ENCODE measurements at places on chromosomes 2 and 18.

DNA sequence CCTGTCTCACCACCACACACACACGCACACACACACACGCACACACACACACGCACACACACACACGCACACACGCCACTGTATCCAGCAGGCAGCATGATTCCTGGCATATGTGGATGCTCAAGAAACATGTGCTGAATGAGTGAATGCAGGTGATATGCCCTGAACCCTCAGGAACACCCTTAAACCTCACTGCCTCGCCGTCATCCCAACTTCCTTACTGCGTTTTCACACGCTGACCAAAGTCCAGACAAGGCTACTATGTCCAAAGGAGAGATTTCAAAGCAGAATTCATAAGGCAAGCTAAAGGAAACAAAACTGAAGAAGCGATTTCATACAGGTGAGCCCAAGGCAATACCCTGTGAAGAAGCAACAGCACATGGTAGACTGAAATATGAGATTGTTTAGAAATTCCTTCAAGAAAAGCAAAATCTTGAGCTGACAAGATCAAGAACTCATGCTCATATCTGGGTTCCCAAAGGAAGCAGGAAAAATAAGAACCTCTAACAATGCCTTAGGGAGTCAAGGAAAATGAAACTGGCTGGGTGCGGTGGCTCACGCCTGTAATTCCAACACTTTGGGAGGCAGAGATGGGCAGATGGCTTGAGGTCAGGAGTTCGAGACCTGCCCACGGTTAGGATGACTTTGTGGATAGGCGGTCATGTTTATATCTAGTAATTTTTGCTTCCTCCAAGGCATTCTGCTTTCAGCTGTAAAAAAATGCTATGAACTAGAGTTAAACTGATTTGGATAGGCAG lies 69.1 kb downstream of the TNFRSF11A start:
- DNase-seq = no peak

DNA sequence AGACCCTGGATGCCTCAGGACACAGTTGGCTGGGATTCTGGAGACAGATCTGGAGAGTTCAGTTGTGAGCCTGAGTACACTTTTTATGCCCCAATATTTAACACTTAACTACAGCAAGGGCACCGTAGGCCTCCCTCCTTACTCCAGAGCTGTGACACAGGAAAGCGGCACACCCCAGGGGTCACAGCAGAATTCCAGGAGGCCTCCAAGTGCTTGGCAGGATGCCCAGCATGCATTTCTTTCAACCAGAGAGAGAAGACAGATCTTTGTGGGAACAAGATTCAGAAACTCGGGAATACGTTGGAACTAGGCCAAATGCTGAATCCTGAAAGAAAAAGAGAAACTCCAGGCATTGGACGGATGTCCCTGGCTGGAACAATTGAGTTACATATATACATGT lies 199.2 kb upstream of the NT5C1B start:
- DNase-seq = peak; percentile 91

GRCh38 chr18:60639836-60640235 lies 267.3 kb upstream of the MC4R start:
- DNase-seq = no peak

DNA sequence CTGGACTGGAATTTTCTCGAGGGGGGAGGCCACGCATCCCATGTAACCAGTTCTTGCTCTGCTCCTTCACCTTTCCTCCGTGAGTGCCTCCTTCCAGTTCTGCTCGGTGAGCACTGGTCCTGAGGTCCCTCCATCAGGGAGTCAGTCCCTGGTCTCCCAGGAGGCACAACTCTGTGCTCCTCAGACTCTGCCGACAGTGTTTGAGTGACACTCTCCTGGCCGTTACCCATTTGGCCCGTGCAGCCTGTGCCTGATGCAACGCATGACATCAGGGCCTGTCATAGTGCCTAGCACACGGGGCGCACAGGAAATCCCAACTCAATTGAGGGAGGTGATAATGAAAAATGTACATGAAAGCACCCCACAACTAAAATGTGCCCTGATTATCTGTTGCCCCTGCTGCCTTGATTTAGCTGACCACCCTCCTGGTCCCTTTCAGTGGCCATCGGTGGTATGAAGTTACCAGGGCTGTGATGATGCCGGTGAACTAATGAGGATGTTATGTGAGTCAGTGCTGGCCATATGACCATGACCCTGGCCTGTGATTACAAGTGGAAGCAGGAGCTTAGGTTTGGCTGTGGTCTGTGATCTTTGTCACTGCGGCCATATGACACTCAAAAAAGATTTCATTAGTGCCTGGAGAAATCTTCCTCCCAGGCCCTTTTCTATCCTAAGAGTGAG lies 144.6 kb downstream of the TDRD15 start:
- DNase-seq = no peak

GRCh38 chr18:46372670-46373069 lies 268.5 kb downstream of the HAUS1 start:
- DNase-seq = no peak

GRCh38 chr2:33167622-33168245 lies 221.0 kb downstream of the LTBP1 start:
- DNase-seq = peak; percentile 32

DNA sequence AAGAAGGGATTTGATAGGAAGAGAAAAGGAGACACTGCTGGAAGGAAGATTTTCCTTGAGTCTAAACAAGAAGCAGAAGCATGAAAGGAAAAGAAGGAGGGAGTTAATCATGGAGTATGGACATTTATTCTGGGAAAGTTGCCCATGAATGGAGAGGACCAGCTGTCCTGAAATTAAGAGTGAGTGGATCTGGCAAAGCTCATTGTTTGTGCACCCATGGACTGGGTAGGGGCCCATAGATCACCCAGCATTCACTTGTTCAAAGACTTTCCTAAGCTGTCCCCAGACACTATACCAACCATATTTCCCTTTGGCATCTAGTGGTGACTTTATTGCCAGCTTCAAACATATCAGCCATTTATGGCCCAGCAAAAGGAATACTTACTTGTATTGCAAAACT lies 422.7 kb downstream of the FBXO15 start:
- DNase-seq = peak; percentile 30

DNA sequence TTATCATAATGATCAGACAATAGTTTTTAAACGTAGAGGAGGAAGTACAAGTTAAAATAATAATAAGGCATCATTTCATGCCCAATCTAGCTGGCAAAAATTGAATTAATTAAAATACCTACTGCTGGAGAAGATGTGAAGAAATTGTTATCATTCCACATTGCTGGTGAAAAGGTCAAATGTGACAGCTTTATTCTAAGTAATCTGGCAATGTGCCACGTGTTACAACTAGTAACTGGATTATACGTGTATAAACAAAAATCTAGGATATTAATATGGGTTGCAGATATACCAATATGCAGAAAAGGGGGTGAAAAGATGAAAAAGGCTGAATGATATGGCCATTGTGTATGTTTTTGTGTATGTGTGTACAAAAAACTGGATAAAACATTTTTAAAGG lies 32.4 kb downstream of the SMAD2 start:
- no peak for DNase-seq

GRCh38 chr18:1784113-1784512 lies 787.2 kb downstream of the METTL4 start:
- DNase-seq = no peak

GRCh38 chr2:45968946-45969584 lies 317.6 kb downstream of the PRKCE start:
- DNase-seq = peak; percentile 74

DNA sequence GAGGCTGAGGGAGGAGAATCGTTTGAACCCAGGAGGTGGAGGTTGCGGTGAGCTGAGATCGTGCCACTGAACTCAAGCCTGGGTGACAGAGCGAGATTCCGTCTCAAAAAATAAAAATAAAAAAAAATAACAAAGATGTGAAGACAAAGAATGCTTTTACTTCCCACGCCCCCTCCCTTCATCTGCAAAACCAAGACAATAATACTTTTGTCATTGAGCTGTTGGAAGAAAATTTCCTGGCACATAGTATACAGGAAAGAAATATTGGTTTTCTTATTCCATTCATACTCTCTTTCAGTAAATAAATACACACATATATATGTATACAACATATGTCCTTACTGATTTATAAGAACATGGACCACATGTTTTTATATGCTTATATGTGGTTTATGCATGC lies 12.2 kb downstream of the GREB1 start:
- no peak for DNase-seq

Measured in fibroblast of upper back skin (primary cell).